Ascending aorta (tissue), 2 donors: ENCODE measurements at places on chromosomes 5 and 9. TPM values are rescaled to one million over a fixed set of nuclear protein-coding genes. Genes with fewer than 3 reads are reported as not detected.

GRCh38 chr9:106321394-106322180, 541.4 kb upstream of the ZNF462 start:
- no peak for DNase-seq

GRCh38 chr5:79876456-79876855, 114.6 kb downstream of the MTX3 start:
- no peak for DNase-seq

Gene PCDHB16
- total RNA-seq = 18.3 TPM

DNA sequence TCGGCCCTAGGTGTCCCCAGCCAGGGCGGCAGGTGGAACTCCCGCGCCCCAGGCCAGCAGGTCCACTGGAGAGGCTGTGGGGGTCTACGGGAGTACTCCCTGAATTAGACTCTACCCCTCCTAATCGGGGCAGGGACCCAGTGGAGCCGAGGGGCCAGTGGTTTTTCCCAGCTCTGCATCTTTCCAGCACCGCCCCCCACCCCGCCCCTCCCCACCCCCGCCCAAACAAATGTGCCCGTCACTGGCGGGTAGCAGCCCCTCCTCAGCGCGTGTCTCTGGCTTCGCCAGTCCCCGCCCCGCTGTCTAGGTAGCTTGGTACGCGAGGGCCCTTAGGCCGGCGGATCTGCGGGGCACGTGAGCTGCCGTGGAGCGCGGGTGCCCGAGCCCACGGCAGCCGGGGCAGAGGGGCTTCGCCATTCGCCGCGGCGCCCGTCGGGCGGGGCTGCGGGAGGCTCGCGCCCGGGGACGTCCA, 7.0 kb downstream of the UNC5A start:
- no peak for DNase-seq

Gene GTF3C4
- 9.8 TPM for total RNA-seq

Gene SPATA31C1
- total RNA-seq = not detected

GRCh38 chr9:37927132-37927531, 23.2 kb upstream of the SLC25A51 start:
- DNase-seq = no peak

DNA sequence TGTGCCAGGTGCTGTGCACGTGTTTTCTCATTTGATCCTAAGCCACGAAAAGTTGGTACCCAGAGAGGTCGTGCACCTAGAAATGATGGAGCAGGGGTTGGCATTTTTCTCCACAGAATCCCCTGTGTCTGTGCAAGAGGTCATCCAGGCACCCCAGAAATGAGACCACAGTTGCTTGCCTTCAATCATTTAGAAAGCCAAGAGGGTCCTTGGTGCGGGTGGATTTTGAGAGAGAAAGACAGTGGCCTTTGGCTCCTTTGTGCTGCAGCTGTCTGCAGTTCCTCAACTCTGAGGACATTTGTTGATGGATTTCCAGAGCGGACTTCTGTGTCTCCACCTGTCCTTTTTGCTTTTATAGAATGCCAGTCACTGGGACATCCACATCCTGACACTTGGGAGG, 33.8 kb upstream of the SPRY4 start:
- no peak for DNase-seq

Gene TERT
- not detected for total RNA-seq

Gene MEGF10
- 0.11 TPM for total RNA-seq

DNA sequence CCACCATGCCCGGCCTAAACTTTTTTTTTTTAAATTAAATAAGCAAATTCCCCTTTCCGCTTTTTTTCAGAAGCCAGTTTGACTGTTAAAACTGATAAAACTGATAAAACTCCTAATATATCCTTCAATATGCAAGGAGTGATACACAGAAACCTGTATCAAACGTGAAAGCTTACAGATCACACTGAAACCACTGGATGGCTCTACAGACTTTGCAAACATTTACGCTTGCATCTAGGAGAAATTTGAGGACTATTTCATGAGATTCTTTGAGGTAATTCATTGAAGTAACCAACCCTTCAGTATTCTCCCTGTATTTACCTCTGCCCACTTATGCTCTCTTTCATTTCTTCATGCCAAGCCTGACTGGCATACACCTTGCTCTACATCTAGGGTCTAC, 40.6 kb upstream of the CHD1 start:
- no peak for DNase-seq

- no peak for DNase-seq
Measured at GRCh38 chr5:154598021-154598420, 120.0 kb upstream of the HAND1 start.

- DNase-seq = no peak
Measured at GRCh38 chr5:3019045-3019444, 267.6 kb upstream of the IRX2 start.

GRCh38 chr5:90709323-90710155, 150.9 kb downstream of the ADGRV1 start:
- DNase-seq = no peak

Gene EGR1
- 419 TPM for total RNA-seq

Gene SECISBP2
- total RNA-seq = 27.8 TPM

GRCh38 chr9:120557205-120557604, 22.8 kb downstream of the CDK5RAP2 start:
- DNase-seq = no peak

DNA sequence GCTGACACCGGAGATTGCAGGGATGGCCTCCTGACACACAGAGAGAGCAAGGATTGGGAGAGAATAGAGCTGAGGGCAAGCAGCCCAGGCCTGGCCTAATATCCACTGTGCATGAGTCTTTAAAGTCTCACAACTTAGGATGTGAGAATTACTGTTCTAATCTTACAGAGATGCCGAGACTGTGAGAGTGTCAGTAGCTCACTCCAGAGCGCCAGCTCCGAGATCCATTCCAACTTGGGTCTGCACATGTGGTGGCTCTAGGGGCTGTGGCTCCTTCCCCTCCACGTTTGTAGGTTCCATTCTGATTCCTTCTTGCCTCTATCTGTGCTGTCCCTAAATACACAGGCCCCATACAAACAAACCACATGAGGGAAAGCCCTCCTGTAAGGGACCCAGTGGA, 304.6 kb downstream of the MLLT3 start:
- no peak for DNase-seq

- no peak for DNase-seq
Measured at GRCh38 chr9:14323083-14323971, 9.4 kb upstream of the NFIB start.

Gene ADRA1B
- total RNA-seq = 20.6 TPM

- DNase-seq = no peak
Measured at GRCh38 chr5:172952034-172952511, 7.2 kb upstream of the RPL26L1 start.

- no peak for DNase-seq
Measured at GRCh38 chr9:126885131-126885641, 24.7 kb downstream of the ZBTB34 start.

DNA sequence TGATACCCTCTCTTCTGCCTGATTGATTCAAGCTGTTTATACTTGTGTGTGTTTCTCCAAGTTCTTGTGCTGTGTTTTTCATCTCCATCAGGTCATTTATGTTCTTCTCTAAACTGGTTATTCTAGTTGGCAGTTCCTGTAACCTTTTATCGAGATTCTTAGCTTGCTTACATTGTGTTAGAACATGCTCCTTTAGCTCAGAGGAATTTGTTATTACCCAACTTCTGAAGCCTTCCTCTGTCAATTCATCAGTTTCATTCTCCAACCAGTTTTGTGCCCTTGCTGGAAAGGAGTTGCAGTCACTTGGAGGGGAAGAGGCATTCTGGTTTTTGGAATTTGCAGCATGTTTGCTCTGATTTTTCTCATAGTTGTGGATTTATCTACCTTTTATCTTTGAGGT, 126.2 kb upstream of the FTMT start:
- DNase-seq = no peak

DNA sequence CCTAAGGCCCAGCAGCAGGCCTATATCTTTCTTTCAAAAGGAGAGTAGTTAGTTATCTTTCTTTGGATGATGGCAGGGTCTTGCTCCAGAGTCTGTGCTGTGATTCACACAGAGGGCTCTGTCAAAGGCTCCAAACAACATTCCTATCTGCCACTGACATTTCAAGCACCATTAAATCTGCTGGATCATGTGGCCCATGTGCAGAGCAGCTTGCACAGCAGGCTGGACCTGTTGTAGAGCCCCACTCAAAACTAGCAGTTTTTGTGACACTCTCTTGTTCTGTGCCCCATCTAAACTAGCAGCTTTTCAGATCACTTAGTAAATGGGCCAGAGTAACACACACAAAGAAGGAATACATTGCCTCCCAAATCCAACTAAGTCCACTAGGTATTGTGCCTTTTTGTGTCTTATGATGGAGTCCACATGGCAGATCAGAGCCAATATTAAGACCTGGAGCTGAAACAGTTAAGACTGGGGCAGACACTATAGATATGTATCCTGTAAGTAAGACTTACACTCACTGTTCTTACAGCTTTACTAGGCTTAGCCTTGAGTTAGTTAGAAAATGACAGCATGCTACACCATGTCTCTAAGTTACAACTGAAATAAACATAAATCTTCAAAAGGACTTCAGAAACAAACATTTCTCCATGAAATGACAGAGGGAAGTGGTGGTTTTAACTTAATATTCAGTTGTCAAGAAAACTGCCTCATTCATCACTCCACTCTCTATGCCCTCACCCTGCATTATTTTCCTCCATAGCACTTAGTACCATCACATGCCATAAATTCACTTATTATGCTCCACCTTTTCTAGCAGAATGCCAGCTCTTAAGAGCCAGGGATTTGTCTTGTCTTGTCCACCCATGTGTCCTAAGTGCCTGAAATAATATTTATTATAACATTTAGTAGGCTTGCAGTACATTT, 400.9 kb downstream of the RAB3C start:
- DNase-seq = no peak

Gene OR1N1
- total RNA-seq = not detected
